Left ventricle myocardium inferior (tissue), 1 donor: ENCODE measurements at places on chromosomes 12 and 14.

GRCh38 chr12:10310926-10311720 is 3.5 kb downstream of the KLRD1 start:
- no peak for DNase-seq

DNA sequence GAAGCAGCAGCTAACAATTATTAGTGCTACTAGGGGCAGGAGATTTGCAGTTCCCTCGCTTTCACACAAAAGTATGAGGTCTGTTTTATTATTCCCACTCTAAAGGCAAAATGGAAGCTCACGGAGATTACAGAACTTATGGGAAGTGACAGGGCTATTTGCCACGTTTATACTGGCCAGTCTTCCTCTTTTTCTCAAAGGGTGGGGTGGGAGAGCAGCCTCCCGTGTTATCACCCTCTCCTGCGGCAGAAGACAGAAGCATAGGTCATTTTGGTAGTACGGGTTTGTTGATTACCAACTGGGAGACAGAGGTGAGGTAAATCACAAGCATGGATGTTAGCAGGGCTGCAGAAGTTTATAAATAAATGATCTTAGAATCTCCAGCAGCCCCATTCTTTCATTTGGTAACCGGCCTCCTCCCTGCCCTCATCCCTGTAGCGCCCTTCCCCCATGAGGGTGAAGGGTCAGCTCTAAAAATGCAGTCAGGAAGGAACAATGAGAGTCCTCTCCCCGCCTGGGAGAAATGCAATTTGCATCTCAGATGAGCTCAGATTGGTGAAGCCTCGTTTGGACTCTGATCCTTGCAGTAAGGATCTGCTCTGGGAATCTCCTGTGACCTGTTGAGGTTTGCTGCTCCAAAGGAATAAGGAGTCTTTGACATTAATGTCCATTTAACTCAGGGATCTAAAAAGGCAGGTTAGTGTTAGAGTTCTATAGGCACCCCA is 44.7 kb upstream of the SINHCAF start:
- DNase-seq = no peak

- no peak for DNase-seq
These were observed 13.4 kb upstream of the KRAS start for GRCh38 chr12:25264114-25264513.

GRCh38 chr14:26577711-26578110 is 20.1 kb downstream of the NOVA1 start:
- DNase-seq = no peak
